ENCODE measurements at places on chromosomes 12 and 14.

DNA sequence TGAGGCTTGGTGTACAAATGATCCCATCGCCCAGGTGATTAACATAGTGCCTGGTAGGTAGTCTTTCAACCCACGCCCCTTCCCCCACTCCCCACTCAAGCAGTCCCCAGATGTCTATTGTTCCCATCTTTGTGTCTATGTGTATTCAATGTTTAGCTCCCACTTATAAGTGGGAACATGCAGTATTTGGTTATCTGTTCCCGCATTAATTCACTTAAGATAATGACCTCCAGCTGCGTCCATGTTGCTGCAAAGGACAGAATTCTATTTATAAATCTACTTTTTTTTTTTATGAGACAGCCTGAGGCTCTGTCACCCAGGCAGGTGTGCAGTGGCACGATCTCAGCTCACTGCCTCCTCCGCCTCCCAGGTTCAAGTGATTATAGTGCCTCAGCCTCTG, 15.7 kb downstream of the SPX start:
- DNase-seq, result no peak

- DNase-seq, result no peak
These were observed 210.7 kb upstream of the ATP2B1 start for GRCh38 chr12:89919241-89919906.

- DNase-seq, result no peak
These were observed 82.6 kb downstream of the GALNT8 start for GRCh38 chr12:4802841-4803240.

DNA sequence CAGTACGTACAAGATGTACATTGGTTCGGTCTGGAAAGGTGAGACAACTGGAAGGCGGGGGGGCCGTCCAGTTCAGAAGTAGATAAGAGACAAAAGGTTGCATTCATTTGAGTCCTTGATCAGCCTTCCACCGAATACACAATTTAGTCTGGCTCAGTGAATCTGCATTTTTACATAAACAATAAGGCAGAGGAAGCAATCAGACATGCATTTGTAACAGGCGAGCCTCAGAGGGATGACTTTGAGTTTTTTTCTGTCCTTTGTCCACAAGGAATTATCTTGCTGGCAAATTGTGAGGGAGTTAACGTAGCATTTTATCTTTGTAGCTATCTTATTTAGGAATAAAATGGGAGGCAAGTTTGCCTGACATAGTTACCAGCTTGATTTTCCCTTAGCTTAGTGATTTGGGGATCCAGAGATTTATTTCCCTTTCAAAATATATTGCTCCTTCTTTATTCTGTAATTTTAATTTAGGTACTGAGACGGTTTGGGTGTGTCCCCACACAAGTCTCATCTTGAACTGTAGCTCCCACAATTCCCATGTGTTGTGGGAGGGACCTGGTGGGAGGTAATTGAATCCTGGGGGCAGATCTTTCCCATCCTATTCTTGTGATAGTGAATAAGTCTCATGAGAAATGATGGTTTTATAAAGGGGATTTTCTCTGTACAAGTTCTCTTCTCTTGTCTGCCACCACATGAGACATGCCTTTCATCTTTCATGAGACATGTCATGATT, 59.4 kb downstream of the TESPA1 start:
- no peak for DNase-seq

GRCh38 chr14:68762953-68763764, 29.7 kb downstream of the ZFP36L1 start:
- no peak for DNase-seq

DNA sequence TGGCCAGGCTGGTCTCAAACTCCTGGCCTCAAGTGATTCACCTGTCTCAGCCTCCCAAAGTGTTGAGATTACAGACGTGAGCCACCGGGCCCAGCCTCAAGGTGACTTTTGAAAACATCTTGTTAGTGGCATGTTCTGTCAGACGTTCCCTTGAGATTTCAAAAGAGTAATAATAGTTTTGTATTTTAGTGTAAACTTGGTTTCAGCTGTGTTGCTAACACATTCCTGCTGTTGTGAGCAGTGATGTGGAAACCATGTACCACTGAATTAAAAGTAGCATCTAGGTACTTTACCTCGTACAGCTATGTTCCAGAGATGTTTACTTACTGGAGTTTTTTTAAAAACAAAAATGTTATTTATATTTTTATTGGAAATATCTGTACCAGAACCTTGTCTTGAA, 111.3 kb downstream of the AEBP2 start:
- no peak for DNase-seq

GRCh38 chr14:32004300-32004699, 72.8 kb upstream of the ARHGAP5 start:
- DNase-seq, result no peak

- peak; percentile 15 for DNase-seq
These were observed 34.7 kb downstream of the MIA2 start for GRCh38 chr14:39268393-39268792.

DNA sequence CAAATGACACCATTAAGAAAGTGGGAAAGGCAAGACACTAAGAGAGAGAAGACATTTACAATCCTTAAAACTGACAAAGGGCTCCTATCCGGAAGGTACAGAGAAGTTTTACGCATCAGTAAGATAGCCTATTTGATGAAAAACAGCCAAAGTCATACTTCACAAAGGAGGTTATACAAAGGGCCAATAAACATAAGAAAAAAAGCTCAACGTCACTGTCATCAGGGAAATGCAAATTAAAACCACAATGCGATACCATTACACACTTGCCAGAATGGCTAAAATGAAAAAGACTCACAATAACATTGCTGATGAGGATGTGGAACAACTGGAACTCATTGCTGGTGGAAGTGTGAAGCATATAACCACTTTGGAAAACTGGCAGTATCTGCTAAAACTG, 168.6 kb upstream of the FAR2 start:
- DNase-seq, result no peak

DNA sequence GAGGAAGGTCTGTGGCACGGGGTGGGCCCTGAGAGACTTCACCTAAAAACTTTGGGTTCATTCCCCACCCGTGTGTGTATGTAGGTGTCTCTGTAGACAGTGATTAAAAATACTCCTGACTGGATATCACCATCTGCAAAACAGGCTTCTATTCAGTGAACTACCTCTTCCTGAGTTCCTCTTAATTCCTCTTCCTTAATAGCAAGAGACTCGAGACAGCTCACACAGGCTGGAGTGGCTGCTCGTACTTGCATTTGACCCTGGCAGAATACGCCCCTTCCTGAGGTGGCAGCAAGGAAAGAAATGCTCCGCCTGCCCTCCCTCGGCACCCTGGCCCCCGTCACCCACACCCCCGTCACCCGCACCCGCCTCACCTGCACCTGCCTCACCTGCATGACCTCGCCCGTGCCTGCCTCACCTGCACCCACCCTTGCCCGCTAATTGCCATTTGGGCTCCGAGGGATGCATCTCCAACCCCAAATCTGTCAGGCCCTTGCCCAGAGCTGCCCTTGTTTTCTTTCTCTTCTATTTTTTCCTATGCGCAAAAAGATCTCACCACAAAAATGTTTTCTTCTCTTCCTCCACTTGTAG, 90.0 kb downstream of the FBXL14 start:
- DNase-seq, result no peak
